ENCODE measurements at places on chromosomes 11 and 22.

GRCh38 chr22:36368359-36368983 lies 19.3 kb downstream of the MYH9 start:
- no peak for DNase-seq

DNA sequence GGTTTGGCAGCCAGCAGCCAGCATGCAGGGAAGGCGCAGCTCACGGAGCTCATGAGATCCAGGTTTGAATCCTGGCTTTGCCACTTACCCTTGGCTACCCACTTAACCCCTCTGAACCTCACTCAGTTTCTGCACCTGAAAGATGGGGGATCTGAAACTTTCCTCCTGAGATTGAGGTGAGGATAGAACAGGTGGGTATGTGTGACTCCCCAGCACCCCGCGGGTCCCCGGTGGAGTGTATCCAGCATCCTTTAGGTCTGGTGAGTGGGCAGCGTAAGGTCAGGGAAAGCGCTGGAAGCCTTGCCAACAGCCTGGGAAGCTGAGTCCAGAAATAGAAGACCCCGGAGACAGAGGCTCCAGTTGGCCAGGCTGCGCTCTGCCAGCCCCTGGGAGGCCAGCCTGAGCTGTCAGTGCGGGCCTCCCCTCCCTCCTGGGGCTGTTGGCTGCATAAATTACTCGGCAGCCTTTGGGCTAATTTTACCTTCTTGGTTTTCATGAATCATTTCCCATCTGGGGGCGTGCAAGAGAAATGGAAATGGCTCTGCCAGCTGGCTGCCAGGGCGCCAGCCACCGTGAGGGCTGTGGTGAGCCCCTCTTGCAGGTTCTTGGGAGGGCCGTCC lies 17.6 kb downstream of the PRDM11 start:
- no peak for DNase-seq

- peak; percentile 2 for DNase-seq
These were observed 47.9 kb downstream of the KCNQ1OT1 start for GRCh38 chr11:2651826-2652271.

- no peak for DNase-seq
These were observed 151.7 kb downstream of the STK33 start for GRCh38 chr11:8442301-8442700.

DNA sequence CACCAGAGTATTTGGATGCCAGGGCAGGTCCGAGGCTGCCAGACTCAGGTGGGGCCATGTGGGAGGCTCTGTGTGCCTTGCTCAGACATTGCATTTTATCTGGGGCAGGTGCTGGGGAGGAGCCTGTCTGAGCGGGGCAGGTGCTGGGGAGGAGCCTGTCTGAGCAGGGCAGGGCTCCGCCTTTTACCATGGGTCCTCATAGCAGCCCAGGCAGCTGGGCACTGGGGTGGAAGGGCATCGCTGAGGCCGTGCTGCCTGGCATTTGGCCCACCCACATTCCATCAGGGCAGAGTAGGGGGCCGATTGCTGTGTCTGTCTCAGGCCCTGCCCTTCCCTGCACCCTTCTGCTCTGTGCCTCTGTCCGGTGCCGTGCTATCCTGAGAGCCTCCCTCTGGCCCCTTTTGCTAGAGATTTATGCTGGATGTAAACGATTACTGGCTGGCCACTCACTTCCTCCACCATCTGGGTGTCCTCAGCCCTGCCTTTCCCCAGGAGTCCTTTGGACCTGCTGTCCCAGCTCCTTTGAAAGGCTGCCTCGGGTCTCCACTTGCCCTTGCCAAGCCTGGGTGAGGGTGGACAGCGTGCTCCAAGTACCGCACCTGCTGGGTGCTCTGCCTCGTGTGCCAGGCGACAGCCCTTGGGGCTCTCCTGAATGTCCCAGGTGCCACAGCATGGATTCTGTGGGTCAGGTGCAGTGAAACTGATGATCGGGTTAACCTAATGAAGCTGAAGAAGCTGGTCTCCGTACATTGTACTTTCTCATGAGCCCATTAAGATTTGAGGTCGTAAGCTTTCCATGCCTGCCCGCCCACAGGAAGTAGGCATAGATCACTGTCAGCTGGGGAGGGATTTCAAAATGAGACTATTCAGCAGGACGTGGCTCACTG lies 281.6 kb downstream of the TBC1D22A start:
- DNase-seq = no peak

GRCh38 chr11:94077552-94078293 lies 50.9 kb upstream of the PANX1 start:
- no peak for DNase-seq

DNA sequence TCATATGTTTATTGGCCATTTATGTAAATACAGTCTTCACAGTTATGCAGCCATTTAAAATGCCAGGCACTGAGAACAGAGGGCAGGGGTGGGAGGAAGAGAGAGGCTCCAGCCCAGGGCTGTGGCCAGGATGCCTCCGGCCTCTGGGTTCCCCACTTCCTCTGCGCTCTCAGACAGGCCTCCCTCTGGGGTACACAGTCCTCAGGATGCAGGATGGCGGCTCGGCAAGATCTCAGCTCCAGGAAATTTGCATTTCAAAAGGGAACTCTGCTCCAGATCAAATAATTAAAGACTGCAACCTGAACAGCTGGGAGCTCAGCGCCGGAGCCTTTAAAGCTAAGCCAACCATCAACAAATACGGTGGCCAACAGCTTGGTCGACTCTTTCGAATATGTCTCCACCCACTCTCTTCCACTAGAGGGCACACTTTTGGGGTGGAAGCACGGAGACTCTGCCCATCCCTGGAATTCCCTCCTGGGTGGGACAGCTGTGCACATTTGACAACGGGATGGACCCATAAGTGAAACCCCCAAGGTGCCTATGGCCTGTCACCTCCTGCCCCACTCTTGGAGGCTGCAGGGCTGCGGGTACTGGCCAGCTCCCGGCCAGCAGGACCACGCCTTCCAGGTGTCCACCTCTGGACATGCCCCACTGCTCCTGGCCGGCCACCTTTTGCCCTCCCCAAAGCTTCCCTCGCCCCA lies 1044.7 kb downstream of the BRD1 start:
- peak; percentile 55 for DNase-seq

DNA sequence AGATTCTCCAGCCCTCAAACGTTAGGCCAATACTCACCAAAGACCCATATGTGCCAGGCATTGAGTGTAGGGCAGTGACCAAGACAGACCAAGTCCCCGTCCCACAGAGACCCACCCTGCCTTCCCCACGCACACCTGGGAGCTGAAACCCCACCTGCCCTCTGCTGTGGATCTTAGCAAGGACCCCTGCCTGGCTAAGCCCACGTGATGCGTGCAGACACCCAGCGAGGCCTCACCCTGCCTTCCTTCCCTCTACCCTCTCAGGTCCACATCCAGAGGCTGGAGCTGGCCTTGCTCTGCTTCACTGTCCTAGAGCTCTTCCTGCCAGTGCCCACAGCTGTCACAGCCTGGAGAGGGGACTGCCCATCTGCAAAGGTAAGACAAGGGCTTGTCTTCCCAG lies 10.2 kb downstream of the MS4A10 start:
- no peak for DNase-seq

DNA sequence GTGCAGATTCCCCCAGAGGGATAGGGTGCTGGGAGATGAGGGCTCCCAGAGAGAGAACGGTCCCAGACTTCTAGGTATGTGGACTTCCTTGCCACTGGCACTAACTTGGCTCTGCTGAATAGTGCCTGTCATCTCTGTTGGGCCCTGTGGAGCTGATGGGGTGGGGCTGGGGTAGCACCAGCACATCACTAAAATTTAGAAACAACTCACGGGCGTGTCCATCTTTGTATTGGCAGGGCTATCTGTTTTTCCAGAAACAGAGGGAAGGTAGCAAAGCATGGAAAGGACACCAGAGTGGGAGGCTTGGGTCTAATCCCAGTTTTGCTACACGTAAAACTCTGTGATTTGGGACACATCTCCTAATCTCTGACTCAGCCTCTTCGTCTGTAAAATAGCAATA lies 25.8 kb downstream of the SWAP70 start:
- no peak for DNase-seq

DNA sequence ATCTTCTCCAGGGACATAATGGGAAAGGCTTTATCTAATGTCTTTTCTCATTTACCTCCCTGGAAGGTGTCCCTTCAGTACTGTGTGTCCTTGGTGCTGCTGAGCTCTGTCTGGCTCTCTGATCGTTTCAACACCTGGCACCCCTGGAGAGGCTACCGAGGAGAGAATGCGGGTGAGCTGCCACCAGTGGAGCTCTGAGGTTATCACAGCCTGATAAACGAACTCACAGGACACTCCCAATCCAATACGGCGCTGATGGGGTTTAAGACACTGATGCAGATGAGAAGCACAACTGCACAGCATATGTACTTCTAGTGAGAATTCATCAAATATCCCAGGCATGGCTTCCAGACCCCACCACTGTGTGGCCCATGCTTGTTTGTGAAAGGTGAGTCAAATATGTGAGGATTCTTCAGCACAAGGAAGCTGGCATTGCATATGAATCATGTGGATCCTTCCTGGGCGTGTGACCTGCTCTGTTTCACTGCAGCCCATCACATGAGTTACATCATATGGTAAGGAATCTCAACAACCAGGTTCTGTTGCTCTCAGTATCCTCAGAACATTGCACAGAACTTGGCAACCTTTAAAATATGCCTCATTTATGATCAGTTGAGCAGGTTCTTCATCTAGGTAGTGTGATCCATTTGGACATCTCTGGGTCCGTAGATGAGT lies 34.8 kb upstream of the VWA5A start:
- no peak for DNase-seq

DNA sequence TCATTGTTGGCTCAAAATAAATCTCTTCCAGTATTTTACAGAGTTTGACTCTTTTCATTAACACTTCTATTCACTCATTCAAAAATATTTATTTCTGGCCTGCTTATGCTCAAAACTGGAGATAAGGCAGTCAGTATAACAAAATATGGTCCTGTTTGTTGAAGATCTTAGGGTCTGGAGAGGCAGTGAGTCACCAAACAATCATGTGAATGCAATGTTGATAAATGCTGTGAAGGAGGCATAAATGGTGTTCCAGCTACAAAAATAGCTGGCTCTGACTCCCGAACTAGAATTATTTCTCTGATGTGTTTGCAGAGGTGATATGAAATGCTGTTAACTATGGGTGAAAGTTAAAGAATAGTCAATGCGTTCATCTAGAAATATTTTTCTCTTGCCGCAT lies 390.6 kb downstream of the AASDHPPT start:
- no peak for DNase-seq

GRCh38 chr11:107842412-107843100 lies 16.0 kb downstream of the SLC35F2 start:
- no peak for DNase-seq

GRCh38 chr11:19996571-19996970 lies 163.7 kb downstream of the DBX1 start:
- DNase-seq = no peak

GRCh38 chr11:45178890-45179671 lies 32.6 kb downstream of the PRDM11 start:
- no peak for DNase-seq

DNA sequence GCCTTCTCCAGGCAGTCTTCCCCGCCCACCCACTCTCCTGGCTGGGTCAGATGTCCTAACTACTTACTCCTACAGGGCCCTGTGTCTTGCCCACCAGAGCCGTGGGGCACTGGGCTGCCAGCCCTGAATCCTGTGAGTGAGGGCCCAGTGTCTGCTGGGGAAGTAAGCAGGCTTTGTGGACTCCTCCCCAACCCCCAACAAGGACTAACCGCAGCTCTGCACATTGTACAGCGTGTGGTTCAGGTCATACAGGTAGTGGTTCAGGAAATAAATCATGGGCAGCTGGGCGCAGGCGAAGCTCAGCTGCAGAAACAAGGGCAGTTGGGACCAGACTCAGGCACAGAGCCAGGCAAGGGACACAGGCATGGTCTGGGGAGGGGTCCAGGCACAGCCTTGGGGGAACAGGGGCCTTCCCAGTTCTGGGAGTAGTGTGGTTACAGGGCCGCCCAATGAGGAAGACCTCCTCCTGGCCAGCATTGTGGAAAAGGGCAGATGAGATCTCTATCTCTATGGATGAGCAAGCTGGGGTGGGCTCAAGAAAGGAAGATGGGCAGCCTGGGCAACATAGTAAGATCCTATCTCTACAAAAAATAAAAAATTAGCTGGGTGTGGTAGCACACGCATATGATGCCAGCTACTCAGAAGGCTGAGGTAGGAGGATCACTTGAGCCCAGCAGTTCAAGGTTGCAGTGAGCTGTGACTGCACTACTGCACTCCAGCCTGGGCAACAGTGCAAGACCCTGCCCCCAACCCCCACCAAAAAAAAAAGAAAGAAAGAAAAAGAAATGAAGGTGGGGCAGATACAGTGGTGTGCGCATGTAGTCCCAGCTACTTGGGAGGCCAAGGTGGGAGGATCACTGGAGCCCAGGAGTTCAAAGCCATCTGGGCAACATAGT lies 5.5 kb downstream of the UNC93B1 start:
- DNase-seq = no peak

- DNase-seq = no peak
These were observed 10.0 kb upstream of the TRIM29 start for GRCh38 chr11:120147950-120148270.

DNA sequence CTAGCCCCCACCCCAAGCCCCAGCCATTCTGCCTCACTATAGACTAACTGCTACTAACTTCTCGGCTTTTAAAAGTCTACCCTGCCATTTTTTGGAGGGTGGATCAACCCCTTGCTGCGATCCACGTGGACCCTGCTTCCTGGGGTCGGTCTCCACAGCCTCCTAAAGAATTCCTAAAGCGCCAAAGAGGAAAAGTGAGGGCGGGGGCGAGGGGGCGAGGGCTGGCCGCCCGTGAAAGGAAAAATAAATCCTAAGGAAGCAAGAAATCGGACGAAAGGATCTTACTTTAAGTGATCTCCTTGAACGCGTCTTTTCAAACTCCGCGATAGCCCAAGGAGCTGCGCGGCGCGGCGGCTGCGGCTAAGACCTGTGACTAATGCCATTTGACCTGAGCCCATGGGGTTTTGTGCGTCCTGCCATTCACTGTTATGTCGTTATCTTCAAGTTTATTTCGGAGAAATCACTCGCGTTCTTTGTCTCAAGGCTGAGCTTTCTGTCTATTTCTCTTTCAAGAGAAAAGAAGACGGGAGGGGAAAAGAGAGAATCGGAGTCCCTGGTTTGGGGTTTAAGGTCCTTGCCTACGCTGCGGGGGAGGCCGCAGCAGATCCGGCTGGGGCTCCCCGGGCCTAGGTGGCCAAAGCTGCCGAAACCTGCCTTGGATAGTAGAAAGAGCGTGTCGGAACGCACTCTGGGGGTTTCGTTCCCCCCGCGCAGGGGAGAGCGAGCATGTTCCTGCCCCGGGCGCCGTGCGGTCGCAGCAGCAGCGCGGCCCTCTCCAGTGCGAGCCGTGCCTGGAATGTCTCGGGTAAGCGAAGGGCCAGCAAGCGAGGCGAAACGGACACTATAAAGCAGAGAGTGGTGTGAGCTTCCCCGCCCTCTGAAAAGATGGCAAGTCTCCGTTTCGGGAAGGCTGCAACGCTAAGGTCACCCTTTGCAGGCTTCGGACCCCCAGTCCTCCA lies 2.8 kb upstream of the DBX1 start:
- DNase-seq = no peak

- no peak for DNase-seq
These were observed 39.8 kb upstream of the TEF start for GRCh38 chr22:41341990-41342389.

GRCh38 chr11:113001709-113002108 lies 40.5 kb downstream of the NCAM1 start:
- no peak for DNase-seq
